Neuronal stem cell (in vitro differentiated cells): ENCODE measurements at places on chromosomes 7 and 10.

- no peak for DNase-seq
Observed at GRCh38 chr10:93062514-93063143, 2.0 kb downstream of the CYP26C1 start.

- DNase-seq: no peak
Observed at GRCh38 chr10:47406548-47406869, 22.4 kb upstream of the ZNF488 start.

GRCh38 chr7:117715784-117716445 is 157.3 kb downstream of the CTTNBP2 start:
- DNase-seq: peak; percentile 27

GRCh38 chr7:116736927-116737715 is 65.1 kb downstream of the MET start:
- no peak for DNase-seq

GRCh38 chr10:79093658-79094411 is 25.1 kb downstream of the ZMIZ1 start:
- DNase-seq: no peak

DNA sequence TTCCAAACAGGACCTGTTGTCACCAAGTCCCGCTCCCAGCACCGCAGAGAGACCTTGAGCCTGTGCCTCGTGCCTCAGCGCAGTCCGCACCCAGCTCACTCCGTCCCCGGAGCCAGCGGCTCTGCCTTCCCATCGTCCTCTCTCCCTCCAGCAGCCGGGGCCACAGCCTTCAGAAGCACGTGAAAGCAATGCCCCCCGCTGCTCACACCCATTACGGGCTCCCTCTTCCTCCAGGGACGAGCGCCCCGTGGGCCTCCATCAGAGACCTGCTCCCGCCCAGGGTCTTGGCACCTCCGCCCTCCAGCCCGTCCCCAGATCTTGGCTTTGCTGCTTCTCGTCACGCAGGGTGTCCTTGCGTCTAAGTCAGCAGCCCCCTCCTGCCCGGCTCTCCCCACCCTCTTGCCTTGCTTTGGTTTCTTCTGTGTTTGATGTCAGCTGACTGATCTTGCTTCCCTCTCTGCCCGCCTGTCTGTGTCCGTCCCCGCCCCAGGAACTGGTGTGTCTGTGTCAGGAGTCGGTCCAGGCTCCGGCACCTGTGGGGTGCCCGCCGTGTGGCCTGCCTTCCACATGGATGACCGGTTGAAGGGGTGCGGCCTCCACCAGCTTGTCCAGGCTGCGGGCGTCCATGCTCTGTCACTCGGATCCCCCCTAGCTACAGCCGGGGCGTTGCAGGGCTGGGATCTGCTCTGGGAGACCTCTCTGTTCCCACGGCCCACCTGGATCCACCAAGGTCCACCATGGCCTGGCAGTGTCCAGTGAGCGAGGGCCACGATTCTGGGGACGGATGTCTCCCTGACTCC is 61.9 kb downstream of the FOXL3 start:
- DNase-seq: no peak

DNA sequence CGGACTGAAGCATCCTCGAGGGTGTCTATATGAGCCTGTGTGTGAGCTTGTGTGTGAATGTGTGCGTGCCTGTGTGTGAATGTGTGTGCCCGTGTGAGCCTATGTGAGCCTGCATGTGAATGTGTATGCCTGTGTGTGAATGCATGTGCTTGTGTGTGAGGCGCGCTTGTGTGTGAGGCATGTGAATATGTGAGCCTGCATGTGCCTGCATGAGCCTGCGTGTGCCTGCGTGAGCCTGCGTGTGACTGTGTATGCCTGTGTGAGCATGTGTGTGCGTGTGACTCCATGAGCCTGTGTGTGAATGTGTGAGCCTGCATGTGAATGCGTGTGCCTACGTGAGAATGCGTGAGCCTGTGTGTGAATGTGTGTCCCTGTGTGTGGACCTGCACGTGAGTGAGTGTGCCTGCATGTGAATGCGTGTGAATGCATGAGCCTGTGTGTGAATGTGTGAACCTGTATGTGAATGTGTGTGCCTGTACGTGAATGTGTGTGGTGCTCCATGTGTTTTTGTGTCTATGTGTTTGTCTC is 33.4 kb downstream of the PDGFA start:
- no peak for DNase-seq

DNA sequence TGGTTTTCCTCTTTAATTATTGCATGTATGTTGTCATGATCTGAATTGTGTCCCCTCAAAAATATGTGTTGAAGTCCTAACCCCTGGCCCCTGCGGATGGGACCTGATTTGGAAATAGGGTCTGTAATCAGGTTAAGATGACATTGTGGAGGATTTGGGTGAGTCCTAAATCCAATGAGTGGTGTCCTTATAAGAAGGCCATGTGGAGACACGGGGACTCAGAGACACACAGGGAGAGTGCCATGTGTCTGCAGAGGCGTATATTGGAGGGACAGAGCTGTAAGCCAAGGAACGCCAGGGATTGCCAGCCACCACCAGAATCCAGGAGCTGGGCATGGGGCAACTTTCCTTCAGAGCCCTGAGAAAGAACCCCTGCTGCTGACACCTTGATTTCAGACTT is 171.9 kb downstream of the CREB5 start:
- no peak for DNase-seq

DNA sequence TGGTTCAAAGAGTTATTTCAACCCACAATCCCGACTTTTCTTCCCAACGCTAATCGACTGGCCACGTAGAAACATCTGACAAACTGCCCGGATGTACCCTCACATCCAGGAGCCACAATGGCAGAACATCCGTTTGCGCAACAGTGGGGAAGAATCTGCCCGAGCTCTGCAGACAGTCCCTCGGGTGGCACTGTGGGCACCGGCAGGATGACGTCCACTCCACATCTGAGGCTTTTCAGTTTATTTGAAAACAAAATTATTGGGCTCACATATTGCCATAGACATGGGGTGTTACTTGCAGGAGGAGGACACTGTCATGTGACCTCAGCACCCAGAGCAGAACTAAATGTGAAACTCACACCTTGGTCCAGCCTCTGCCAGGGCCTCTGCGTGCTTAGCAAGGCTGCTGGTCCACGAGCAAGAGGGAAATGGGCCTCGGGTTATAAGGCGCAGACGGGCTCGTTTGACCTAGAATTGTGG is 84.1 kb downstream of the MKI67 start:
- no peak for DNase-seq

DNA sequence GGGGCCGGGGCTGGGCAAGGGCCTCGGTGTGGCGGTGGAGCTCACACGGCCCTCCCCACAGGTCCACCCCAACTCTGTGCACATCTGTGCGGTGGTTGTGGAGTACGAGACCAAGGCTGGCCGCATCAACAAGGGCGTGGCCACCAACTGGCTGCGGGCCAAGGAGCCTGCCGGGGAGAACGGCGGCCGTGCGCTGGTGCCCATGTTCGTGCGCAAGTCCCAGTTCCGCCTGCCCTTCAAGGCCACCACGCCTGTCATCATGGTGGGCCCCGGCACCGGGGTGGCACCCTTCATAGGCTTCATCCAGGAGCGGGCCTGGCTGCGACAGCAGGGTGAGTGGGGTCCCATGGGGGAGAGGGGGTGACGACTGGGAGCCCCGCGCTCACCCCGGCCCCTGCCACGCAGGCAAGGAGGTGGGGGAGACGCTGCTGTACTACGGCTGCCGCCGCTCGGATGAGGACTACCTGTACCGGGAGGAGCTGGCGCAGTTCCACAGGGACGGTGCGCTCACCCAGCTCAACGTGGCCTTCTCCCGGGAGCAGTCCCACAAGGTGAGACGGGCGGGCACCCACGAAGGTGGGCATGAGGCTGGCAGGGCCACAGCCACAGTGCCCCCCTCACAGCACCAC is 8.8 kb downstream of the TMEM120A start:
- DNase-seq: no peak
